ENCODE measurements at places on chromosomes 11 and 22.

- peak; percentile 52 for DNase-seq
Measured at GRCh38 chr11:119470317-119471291, 47.6 kb upstream of the THY1 start.

DNA sequence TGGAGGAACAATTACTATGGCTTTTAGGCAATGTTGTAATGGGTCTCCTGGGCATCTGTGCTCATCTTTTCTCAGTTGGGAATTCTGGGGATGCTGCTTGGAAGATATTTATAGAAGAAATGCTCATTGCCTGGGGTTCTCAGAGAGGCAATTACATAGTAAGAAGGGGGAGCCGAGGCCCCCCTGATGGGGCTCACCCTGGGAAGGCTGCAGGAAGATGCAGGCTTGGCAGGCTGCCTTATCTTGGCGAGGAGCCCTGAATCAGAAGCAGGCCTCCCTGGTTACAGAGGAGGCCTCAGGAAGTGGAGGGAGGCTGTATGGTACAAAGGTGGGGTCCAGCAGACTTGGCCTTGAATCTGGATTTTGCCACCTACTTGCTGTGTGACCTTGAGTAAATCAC lies 60.6 kb upstream of the CRYBB3 start:
- DNase-seq: no peak

GRCh38 chr11:10730151-10730550 lies 20.9 kb upstream of the CTR9 start:
- DNase-seq: no peak

DNA sequence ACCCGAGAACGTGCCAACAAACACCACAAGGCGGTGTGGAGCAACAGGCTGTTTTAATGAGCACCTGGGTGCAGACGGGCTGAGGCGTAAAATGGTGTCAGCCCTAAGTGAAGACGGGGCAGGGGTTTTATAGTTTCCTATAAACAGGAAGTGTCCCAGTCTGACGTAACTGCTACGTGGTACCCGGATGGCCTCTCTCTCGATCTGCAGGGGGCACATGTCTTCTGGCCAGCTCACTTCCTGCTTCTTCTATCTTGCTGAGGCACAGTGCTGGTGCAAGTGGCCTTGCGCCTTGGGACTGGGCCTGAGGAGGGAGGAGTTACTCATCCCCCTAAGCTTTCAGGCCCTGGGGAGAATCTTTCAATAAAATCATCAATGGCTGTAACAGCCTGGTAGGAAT lies 20.9 kb downstream of the OOSP3 start:
- no peak for DNase-seq

DNA sequence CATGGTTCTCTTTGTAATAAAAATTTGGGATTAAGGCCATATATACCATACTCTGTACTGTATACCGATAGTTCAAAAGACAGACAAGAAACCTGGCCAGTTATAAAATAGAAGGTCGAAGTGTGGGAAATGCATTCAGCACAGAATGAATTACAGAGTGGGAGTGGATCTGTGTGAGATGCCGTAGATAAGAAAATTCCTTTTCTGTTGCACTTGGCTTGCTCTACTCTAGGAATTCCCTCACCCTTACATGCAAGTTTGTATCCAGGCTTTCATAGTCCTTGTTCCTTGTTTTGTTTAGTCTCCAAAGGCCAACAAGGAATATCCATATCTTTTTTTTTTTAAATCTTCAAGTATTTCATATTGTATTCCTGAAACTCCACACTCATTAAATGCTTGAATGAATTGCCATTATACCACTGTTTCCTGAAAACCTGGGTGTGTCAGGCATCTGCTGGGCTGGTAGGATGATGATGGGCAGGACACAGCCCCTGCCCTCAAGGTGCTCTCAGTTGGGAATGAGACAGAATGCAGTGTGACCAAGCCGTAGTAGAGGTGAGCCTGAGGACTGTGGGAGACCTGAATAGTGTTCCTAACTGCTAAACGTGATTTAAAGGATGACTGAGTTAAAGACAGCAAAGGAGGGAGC lies 53.5 kb downstream of the TEAD1 start:
- no peak for DNase-seq

DNA sequence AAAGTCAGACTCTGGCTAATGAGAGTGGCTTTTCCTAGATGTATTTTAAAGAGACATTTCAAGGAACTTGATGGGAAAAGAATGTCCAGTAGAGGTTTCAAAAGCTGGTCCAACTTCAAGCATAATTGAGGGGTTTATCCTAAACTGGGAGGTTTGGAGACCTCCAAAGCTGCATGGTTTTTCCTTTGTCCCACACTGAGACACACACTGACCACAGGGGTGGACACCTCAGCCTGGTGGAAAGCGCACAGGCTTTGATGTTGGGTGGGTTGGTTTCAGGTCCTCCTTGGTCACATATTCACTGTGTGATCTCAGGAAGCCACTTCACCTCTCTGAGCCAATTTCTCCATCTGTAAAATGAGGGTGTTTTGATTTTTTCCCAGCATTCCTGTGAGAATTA lies 4.0 kb downstream of the SPON1 start:
- DNase-seq: no peak

DNA sequence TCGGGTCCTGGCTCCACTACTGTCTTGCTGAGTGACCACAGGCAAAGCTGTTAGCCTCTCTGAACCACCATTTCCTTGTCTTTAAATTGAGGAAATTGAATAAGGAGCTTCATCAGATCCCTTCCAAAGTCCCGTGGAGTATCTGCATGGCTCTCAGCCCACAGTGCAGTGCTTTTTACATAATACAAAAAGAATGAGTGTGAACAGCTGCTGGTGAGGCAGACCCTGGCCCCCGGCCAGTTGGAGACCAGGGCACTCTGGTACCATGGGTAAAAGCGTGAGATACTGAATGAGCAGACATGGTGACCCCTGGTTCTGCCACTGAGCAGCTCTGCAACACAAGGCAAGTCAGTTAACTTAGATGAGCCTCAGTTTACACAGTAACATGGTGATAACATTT lies 86.8 kb downstream of the GALNT18 start:
- DNase-seq: no peak

GRCh38 chr22:19848298-19849224 lies 6.1 kb downstream of the GNB1L start:
- peak; percentile 61 for DNase-seq

DNA sequence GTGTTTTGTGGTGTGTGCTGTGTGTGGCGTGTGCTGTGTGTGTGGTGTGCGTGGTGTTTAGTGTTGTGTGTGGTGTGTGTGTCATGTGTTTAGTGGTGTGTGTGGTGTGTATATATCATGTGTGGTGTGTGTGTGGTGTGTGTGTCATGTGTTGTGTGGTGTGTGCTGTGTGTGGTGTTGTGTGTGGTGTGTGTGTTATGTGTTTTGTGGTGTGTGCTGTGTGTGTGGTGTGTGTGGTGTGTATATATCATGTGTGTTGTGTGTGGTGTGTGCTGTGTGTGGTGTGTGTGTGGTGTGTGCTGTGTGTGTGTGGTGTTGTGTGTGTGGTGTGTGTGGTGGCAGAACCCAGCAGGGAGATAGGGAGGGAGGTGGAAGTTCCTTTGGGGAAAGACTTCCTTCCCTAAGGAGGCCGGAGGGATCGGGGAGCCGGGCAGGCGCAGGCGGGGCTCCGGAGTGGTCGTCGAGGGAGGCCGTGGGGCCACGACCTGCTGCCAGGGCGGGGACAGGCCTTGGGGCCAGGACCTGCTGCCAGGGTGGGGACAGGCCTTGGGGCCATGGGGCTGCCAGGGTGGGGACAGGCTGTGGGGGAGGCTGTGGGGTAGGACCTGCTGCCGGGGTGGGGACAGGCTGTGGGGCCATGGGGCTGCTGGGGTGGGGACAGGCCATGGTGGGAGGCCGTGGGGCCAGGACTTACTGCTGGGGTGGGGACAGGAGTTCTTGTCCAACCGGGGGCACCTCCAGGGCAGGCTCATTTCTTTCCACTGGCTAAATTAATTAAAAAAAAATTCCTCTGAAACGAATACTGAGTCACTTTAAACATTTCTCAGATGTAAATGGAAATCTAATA lies 15.2 kb downstream of the PIM3 start:
- no peak for DNase-seq

DNA sequence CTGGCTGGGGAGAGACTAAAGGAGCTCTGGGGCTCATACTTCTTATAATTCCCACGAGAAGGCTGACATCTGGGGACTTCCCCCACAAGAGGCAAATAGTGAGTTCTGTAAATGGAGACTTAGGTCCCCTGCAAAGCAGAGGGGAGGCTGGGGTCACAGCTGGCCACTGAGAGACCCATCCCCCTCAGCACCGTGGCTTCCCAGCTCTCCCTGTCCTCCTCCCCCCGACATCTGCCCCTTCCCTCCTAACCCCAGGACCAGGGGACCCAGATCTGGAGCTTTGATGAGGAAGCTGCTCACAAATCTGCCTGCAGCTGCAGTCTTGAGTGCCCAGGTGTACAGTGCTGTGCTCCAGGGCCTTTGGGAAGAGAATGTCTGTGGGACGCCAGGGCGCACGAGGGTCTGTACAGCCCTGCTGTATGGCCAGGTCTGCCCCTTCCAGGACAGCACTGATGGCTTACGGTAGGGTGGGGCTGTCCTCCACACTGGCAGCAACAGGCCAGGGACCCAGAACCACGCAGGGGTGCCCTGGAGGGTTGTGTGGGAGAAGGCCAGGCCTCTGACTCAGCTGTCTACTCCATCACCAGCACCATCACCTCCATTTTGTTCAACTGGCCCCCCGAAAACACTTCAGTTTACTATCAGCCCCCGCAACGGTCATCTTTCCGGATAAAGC lies 1.1 kb downstream of the RGL4 start:
- DNase-seq: no peak

- DNase-seq: no peak
Measured at GRCh38 chr11:112837162-112837826, 123.9 kb upstream of the NCAM1 start.

GRCh38 chr22:30396871-30397655 lies at the start of gene SEC14L2:
Gene SEC14L2, plus strand, starts transcription at chr22:30397018. Its CDS starts 99 bp downstream, at chr22:30397117.
- peak; percentile 53 for DNase-seq

Data from RWPE1 (cell line).